ENCODE measurements at places on chromosomes 2 and 18.

GRCh38 chr2:85774126-85774978 is 20.6 kb downstream of the ATOH8 start:
- DNase-seq: no peak

GRCh38 chr2:217802266-217802665 is 200.5 kb downstream of the TNS1 start:
- no peak for DNase-seq

DNA sequence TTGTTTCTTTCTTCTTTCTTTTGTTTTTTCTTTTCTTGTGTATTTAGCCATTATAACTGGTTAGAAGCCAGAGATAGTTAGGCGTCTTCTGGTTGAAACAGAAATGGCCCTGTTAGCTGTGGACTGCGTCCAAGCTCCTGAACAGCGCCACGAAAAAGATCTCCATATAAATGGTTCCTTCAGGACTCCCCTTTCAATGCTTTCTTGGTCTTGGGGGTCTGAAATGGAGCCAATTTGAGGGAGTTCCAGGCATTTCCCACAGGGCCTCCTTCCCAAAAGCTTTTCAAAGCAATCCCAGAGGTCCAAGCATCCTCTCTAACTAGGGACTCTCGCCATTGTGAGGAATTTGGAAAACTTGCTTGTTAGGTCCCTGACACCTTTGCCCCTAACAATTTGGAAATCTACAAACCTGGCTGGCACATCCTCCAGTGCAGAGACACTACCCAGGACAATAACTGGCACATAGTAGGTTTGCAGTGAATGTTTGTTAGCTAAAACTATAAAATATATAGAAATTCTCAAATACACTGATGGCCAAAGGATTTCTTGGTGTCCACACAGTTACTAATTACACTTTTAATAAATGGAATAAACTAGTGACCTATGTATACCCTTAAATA is 80.1 kb downstream of the MYCN start:
- no peak for DNase-seq

DNA sequence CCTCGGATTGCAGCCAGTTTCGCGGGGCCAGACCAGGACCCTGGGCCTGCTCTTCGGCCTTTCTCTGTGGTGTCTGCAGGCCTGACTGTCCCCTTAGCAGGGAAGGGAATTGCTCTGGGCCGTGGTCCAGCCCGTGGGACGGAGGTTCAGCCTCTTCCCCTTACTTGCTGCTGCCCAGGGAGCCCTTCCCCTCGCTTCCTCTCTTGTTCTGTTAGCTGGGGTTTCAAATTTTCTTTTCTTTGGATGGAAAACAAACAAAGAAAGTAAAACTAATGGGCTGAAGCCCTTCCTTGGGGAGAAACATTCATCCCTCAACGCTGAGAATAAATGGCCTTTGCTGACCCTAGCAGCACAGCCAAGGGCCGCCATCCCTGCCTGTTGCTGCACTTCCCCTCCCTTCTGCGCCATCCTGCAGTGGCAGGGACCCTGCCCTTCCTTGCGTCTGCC is 52.4 kb downstream of the ASAP2 start:
- DNase-seq: no peak

GRCh38 chr2:236904389-236905263 is 181.1 kb upstream of the COPS8 start:
- no peak for DNase-seq

GRCh38 chr2:224922142-224922727 is 120.0 kb downstream of the DOCK10 start:
- DNase-seq: no peak

GRCh38 chr2:98583276-98583675 is 25.0 kb downstream of the COA5 start:
- DNase-seq: no peak

DNA sequence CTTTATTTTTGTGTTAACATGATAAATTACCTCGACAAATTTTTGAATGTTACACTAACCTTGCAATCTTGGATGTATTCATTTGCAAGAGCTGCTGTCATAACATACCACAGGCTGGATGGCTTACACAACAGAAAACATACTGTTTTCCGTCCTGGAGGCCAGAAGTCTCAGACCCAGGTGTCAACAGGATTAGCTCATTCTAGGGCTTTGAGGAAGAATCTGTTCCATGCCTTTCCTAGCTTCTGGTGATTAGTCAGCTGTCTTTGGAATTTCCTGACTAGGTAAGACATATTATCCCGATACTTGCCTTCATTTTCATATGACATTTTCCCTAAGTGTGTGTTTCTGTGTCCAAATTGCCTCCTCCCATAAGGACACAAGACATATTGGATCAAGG is 188.6 kb upstream of the CDH19 start:
- DNase-seq: no peak

- DNase-seq: no peak
Measured at GRCh38 chr2:119225105-119225865, 1.7 kb downstream of the STEAP3 start.

DNA sequence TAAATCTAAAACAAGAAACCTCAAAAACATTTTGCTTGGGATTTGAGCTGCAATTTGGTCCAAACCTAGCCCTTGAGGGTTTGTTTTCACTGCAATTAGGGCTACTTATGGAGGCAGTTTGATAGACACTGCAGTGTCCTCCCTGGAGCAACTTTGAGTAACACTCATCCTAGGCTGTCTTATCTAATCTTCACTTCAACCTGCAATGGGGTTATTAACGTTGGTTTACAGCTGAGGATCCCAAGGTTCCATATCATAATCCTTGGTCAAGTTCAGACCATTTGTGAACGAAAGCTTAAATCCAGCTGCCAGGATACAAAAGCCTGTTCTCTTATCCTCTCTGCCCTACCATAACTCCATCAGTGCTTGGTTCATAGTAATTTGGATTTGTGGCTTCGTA is 2.5 kb downstream of the ANXA4 start:
- no peak for DNase-seq

- DNase-seq: no peak
Measured at GRCh38 chr18:70426818-70427217, 138.0 kb downstream of the SOCS6 start.

- no peak for DNase-seq
Measured at GRCh38 chr2:10239561-10239967, 63.1 kb upstream of the HPCAL1 start.

GRCh38 chr2:174683392-174683759 is 80.9 kb downstream of the CHRNA1 start:
- no peak for DNase-seq

DNA sequence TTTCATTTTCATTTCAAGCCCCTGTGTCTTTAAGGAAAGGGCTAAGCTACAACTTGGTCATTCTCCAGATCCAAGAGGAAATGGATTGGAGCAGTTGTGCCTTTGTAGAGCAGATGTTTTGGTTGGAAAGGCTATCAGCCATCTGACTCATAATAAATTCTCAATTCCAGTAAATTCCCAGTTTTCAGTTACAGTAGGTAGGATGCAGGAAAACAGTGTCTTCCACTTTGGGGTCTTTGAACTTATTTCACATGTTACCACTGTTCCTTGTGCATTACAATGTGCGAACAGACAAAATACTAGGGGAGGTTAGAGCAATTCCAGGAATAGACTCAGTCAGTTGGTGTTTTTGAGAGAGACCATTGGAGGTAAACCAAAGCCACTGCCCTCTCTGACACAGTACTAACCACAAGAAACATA is 211.9 kb downstream of the BABAM2 start:
- DNase-seq: no peak

DNA sequence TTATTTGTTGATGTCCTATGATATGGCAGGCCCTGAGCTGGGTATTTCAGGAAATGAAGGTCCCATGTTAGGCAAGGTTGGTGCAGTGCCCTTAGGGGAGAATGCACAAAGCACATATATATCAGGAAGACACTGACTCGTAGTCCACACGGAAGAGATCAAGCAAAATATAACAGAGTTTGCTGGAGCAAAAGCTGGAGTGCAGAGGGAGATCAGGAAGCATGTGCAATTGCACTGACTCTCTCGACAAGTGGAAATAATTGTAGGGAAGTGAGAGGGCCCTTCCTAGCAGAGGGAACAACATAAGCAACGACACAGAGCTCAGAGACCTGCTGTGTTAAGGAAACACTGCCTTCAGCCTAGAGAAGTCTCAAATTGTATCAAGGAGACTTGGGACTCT is 4.2 kb downstream of the ZNF385B start:
- no peak for DNase-seq

- DNase-seq: no peak
Measured at GRCh38 chr2:235149240-235149659, 197.4 kb downstream of the SH3BP4 start.

DNA sequence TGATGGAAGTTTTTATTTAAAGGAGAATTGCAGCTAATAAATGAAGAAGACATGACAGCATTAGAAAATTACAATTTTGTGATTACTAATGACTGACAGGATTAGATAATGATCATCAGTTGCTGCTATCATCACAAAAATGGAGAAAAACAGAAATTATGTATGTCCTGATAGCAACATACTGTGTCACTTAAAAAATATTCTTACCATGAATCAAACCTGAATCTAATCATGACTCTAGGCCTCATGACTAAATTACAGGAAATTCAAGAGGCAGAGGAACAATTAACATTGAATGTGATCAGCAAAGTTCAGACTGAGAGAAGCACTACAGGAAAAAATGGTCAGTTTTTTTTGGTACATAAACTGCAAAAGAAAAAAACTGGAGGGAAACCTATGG is 147.8 kb downstream of the PMAIP1 start:
- DNase-seq: no peak

DNA sequence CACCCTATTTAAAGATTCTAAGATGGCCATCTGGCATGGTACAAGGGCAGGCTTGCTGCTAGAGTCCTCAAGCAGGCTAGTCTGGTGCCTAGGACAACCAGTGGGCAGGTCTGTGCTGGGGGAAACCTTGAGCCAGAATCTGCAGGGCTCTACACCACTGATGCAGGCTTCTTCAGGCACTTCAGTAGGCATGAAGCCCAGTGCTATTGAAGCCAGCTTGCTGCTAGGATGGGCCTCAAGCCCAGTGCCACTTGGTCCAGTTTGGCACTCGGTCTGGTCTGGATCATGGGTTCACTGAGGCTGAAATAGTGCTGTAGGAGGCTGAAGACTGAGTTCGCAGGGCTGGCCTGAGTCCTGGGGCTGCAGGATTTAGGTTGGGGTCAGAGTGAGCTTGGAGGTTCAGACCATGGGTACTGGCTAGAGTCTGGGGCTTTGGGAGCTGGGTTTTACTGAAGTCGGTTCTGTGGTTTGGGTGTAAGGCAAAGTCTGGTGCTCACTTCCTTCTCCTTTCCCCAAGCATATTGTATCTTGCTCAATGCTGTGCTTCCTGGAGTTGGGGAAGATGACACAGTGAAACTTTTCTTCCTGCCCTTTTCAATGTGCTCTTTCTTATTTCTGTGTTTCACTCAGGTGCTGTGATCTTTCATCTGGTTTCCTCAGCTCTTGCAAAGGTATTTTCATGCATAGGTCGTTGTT is 41.2 kb downstream of the SP100 start:
- DNase-seq: no peak

DNA sequence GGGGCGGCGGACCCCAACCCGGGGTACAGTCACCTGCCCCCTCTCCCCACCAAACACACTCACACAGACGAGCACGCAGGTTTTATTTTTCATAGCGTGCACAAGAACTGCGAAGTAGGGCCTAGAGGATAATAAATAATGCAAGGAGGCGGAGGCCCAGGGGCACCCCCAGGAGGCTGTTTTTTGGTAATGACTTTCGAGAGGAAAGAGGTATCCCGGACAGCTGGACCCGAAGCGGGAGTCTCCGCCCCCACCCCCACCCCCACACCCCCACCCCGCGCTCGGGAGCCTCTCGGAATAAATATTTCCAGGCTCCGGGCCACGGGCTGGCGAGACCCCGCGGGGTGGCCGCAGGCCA is 3.4 kb downstream of the CYP26B1 start:
- no peak for DNase-seq

- no peak for DNase-seq
Measured at GRCh38 chr2:229492034-229492433, 220.9 kb upstream of the PID1 start.
